ENCODE measurements at places on chromosomes 13 and 19. TPM values are rescaled to one million over a fixed set of nuclear protein-coding genes. Genes with fewer than 3 reads are reported as not detected.

TMPRSS9 gene
- total RNA-seq: not detected

SLC25A23 gene
- total RNA-seq: 25.2 TPM

ZNF30 gene
- 2.7 TPM for total RNA-seq

MRPS12 gene
- 62.0 TPM for total RNA-seq

LILRB3 gene
- 0.35 TPM for total RNA-seq

ZNF700 gene
- total RNA-seq: 16.9 TPM

TEAD2 gene
- not detected for total RNA-seq

PLK5 gene
- total RNA-seq: not detected

FCGBP gene
- total RNA-seq: 3.2 TPM

TMEM86B gene
- total RNA-seq: 10.4 TPM

TGFBR3L gene
- 7.7 TPM for total RNA-seq

PABPC3 gene
- total RNA-seq: 0.52 TPM

BEST2 gene
- total RNA-seq: not detected

ZNF575 gene
- 3.7 TPM for total RNA-seq

CABP5 gene
- not detected for total RNA-seq

IL12RB1 gene
- 69.9 TPM for total RNA-seq

ZNF71 gene
- 6.0 TPM for total RNA-seq

SIGLEC14 gene
- total RNA-seq: not detected

NLRP5 gene
- not detected for total RNA-seq

VSTM1 gene
- total RNA-seq: not detected

C1QTNF9 gene
- total RNA-seq: not detected

TEX26 gene
- total RNA-seq: not detected

DCLK1 gene
- not detected for total RNA-seq

MUC16 gene
- total RNA-seq: 0.12 TPM

CCNA1 gene
- total RNA-seq: 4.3 TPM

HSD17B14 gene
- 0.38 TPM for total RNA-seq

SYCN gene
- total RNA-seq: not detected

ICAM5 gene
- total RNA-seq: 0.41 TPM

CEACAM4 gene
- not detected for total RNA-seq

SELENOV gene
- not detected for total RNA-seq

IGFL2 gene
- total RNA-seq: not detected

POSTN gene
- not detected for total RNA-seq

ENOX1 gene
- not detected for total RNA-seq

IL4I1 gene
- 1.7 TPM for total RNA-seq

RNF6 gene
- 34.2 TPM for total RNA-seq

TTC9B gene
- not detected for total RNA-seq

ALOX5AP gene
- total RNA-seq: 220 TPM

HAUS5 gene
- 59.2 TPM for total RNA-seq

CFAP97D2 gene
- total RNA-seq: not detected

IGFL1 gene
- not detected for total RNA-seq

ADGRE3 gene
- not detected for total RNA-seq

MED25 gene
- 57.5 TPM for total RNA-seq

ZNF317 gene
- total RNA-seq: 44.5 TPM

Measured in activated CD8-positive, alpha-beta memory T cell treated with anti-CD3 and anti-CD28 coated beads, Interleukin-2, amount 10 ng/mL, durations not matched to agents 7 days and 5 days (primary cell).